Stimulated activated CD8-positive, alpha-beta memory T cell treated with anti-CD3 and anti-CD28 coated beads, Interleukin-15, amount 100 ng/mL, for 24 hours (primary cell): ENCODE measurements at places on chromosomes 7 and 10.

DNA sequence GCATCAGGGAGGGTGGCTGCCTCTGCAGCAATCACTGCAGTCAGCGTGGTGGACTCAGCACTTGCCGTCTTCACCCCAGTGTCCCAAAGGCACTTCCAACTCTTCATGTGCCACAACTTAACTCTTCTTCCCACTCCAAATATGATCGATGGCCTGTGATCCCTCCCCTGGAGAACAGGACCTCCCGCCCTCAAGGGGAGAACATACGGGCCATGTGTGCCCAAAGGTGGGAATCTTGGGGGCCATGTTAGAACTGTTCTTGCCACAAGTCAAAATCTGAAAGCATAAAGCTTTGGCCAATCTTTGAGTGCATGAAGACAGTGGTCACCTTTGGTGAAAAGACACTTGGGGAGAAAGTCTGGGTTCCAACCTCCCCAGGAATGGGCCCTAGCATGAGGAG, 368.5 kb upstream of the MGMT start:
- no peak for DNase-seq

DNA sequence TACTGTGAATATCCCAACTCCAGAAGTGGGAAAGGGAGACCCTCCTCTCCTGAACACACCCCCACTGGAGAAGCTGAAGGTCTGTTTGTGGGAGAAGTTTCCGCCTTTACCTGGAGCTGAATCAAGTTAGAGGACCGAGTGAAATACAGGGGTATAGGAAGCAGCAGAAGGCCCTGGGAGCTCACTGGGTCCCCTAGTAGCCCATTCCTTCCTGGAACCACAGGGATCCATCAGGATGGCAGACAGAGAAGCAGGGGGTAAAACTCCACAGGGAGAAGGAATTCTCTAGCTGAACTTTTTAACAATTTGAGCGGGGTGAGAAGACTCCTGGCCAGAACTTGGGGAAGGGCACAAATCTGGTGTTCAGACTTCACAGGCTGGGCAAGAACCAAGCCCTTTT, 275.8 kb downstream of the GRID1 start:
- no peak for DNase-seq

GRCh38 chr7:8000315-8000941, 31.8 kb downstream of the GLCCI1 start:
- DNase-seq, result no peak

- DNase-seq, result peak; percentile 8
These were observed 99.4 kb downstream of the CTBP2 start for GRCh38 chr10:125060826-125061556.

GRCh38 chr10:6185039-6185716, 17.6 kb upstream of the PFKFB3 start:
- DNase-seq, result no peak

- DNase-seq, result no peak
These were observed 9.5 kb downstream of the INHBA start for GRCh38 chr7:41693150-41693997.

- no peak for DNase-seq
These were observed 9.1 kb upstream of the CXCL12 start for GRCh38 chr10:44393834-44394547.

GRCh38 chr7:70630818-70631457, 501.0 kb upstream of the GALNT17 start:
- no peak for DNase-seq

GRCh38 chr10:79123547-79123963, 54.8 kb downstream of the ZMIZ1 start:
- no peak for DNase-seq
